ENCODE measurements at places on chromosomes 1 and 21. TPM values are rescaled to one million over a fixed set of nuclear protein-coding genes. Genes with fewer than 3 reads are reported as not detected.

The C1orf185 gene
- polyA plus RNA-seq, result not detected

The GIPC2 gene
- 0.06 TPM for polyA plus RNA-seq

The IFI44 gene
- polyA plus RNA-seq, result 0.44 TPM

The RSPH1 gene
- polyA plus RNA-seq, result 0.87 TPM

DNA sequence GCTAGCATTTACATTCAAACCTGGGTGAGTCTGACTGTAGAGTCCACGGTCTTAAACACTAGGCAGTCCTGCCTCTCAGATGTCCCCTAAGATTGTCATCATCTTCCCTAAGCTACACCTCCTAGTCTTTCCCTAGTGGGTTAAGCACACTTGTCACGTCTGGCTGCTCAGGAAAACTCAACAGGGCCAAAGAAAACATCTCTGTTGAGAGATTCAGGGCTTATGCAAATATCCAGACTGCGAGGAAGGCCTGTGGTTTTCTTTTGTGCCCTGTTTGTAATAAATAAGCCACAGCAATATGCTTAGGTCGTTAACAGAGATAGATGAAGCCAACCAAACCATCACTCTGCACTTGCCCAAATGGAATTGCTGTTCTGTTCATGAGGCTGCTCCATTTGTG is 472.6 kb upstream of the DEPDC1 start:
- no peak for DNase-seq

- no peak for DNase-seq
Observed at GRCh38 chr1:100359139-100359538, 6.8 kb downstream of the CDC14A start.

DNA sequence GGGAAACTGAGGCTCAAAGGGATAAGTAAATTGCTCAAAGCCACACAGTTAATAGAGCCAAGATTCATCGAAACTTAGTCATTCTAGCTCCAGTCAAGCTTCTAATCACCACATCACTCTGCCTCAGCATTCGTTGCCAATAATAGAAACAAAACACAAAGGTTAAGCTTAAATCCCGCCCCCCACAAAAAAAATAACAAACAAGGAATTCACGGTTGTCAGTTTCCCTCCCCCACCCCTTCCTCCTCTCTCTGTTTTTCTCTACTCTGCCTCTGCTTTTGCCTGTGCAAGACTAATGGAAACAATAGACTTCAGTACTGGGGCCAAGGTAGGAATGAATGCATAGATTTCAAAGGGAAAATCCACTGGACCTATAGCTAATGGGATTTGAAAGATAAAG is 70.7 kb upstream of the ZNF644 start:
- DNase-seq, result no peak

DNA sequence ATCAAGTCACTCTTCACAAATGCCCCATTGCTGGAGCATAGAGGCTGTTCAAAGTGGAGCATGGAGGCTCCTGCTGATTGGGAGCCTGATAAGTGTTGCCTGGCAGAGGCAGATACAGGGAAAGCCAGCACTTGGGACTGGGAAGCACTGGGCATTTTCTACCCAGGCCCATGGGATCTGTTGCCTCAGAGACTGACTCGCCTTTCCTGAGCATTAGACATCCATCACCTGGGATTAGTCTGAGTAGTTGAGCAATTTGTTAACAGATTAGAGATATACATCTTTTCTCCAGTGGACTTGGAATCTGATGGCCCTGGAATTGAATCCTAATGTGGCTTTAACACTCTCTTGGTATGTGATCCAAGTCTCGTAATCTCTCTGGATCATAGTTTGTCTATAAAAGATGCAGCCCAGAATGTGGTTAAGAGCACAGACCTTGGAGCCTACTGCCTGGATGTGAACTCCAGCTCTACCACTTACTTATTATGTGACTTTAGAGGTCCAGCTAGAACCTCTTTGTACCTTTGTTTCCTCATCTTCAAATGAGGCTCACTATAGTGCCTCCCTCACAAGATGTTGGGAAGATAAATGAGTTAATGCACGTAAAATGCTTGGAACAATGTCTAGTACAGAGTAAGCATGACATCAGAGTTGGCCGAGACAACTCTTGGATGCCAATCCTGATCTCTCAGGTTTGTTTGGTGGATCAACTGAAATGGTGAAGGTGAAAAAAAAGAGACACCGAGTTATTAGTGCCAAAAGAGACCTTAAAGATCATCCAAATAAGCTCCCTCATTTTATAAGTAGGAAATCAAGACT is 38.3 kb upstream of the NRDC start:
- DNase-seq, result no peak

DNA sequence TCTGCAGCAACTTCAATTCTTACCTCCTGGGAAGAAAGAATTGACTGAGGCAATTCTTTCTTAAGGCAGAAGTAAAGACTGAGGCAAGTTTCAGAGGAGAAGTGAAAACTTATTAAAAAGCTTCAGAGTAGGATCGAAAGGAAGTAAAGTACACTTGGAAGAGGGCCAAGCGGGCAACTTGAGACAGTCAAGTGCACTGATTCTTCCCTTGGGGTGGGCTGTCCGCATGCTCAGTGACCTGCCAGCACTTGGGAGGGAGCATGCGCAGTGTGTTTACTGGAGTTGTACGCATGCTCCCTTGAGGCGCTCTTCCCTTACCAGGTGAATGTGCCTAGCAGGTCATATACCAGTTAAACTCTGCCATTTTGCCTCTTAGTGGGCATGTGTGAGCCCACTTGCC is 55.3 kb upstream of the NBPF3 start:
- no peak for DNase-seq

DNA sequence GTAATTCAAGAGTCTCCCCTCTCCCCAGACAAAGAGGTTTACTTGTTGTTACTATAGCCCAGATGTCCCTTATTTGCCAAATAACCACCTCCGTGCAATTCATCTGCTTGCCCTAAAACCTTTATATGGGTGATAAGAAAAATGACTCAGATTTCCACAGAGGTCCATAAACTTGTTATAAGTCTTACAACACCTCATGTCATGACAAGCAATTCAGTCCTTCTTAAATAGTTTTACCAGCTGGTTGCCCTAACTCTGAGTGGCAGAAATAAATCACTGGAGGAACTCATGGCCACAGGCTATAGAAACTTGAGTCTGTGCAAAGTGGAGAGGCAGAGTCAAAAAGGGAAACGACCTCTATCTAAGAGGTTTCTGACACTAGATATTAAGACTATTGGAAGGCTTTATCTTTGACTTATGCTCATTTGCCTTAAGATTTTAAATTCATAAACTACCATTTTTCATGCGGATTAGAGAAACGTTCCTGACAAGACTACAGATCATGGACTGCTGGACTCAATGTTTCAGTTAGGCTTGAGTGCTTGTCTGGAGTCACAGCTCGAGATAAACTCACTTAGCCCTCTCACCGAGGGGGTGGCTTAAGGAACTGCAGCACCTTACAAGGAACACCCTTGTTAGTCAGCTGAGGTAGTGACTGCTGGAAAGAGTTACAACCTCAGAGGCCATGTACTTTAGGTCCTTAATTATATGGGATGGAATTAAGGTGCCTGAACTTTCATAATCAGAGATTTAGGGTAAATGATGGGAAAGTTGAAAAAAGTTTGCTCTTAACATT is 662.5 kb upstream of the USP24 start:
- no peak for DNase-seq

- DNase-seq, result no peak
Observed at GRCh38 chr1:180800945-180801344, 111.8 kb upstream of the KIAA1614 start.

- DNase-seq, result no peak
Observed at GRCh38 chr21:34020005-34020847, 53.2 kb upstream of the MRPS6 start.

GRCh38 chr1:230172016-230172537 is 105.0 kb downstream of the GALNT2 start:
- no peak for DNase-seq

- DNase-seq, result no peak
Observed at GRCh38 chr21:35119501-35120047, 70.5 kb upstream of the RUNX1 start.

DNA sequence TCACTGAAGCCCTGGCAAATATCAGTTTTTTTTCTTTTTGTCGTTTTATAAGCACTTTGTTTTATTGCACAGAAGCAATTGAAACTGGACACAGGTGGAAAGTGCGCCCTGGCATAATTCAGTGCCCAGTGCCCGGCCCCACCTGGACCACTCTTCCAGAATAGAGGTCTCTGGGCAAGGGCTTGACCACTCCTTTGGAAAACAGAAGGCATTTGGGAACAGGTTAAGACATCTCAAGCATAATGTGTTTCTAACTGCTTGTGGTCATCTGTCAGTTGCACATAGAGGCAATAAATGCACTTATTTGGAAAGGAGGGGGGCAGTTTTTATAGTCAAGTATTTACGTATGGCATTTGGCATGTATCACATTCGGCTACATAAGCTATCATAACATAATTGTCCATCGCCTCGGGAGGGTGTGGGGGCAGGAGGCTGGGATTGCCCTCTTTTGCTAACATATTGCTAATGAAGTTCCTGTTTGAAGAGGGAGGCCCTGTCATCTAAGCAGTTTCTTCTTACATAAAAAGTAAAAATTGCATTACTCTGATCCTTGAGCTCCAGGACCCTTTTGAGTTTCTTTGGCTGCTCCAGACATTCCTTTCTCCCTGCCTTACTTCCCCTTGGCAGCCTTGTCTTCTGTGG is 14.7 kb upstream of the CD2 start:
- DNase-seq, result no peak

GRCh38 chr1:84300501-84300900 is 1.0 kb upstream of the SAMD13 start:
- DNase-seq, result no peak

GRCh38 chr21:45542667-45543370 is 579 bp upstream of the SLC19A1 start:
- no peak for DNase-seq

Data from A549 (cell line).